ENCODE measurements at places on chromosomes 4 and X.

DNA sequence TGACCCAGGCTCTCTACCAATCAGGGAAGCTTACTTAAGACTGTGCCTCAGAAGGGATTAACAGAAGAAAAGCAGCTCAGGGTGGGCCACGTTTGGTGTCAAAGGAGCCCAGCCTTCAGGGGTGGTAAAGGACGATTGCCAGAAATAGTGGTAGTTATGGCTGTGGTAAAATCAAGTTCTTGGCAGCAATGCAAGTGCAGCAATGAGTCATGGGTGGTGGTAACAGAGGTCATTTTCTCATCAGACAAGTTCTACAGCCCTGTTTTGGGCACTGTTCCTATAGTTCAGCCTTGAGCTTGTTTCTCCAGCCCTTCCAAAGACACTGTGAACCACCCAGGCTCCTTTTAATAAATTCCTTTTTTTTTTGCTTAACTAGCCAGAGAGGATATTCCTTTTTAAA, 120.3 kb downstream of the EFHC2 start:
- DNase-seq: peak; percentile 51

DNA sequence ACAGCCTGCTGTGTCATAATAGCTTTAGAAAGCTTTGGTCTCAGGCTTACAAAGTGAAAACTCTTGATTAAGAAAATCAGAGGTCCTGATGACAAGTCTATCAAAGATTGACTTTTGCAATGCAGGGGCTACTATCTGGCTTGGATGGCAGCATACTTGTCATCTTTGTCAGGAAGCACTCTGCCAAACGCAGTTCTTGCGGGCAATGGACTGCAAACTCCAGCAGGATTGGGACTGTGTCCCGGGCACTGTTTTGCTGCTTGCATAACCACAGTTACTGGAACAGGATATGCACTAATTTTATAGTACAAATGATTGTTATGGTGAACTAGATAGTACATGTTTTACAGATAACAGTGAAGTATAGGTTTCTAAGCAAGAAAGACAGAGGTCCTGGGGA, 185.6 kb downstream of the IQCM start:
- no peak for DNase-seq

DNA sequence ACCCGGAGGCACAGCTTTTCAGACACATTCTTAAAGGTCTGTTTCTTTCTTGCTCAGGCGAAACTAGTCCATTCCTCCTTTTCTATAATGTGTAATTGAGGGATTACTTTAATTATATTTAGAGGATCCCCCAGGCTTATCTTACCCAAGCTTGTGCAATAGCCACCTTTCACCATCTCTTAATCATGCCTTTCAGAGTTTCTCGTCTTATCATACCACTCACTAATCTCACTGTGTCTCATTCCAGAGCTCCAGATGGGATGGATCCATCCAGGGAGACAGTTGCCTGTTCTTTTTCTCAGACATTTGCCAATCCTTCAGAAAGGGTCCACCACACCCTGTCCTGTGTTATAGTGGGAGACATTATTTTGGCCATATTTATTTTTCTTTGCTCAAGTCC, 12.5 kb downstream of the SPARCL1 start:
- DNase-seq: no peak

DNA sequence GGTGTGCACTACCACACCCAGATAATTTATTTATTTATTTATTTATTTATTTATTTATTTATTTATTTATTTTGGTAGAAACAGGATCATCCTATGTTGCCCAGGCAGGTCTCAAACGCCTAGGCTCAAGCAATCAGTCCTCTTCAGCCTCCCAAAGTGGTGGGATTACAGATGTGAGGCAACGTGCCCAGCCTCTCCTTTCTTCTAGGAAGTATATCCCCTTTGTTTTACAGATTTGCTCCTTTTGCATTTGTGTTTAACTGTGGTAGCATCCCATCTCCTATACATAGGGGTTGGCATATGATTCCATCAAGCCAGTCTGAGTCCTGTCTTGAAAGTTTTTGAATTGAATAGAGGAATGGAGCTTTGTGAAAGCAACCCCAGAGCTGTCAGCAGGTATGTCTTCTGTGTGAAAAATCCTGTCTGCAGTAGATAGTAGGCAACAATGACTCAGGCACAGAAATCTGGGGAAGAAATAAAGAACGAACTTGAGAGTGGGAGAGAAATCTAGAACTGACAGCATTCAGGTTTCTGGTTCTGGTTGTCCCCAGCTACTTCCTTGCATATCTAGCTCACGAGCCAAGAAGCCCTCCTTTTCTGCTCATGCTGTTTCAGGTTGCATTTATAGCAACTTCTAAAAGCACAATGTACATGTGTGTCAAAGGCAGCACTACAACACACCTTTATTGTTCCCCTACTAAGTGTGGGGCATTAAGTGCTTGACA, 113.7 kb upstream of the LSM6 start:
- DNase-seq: no peak

DNA sequence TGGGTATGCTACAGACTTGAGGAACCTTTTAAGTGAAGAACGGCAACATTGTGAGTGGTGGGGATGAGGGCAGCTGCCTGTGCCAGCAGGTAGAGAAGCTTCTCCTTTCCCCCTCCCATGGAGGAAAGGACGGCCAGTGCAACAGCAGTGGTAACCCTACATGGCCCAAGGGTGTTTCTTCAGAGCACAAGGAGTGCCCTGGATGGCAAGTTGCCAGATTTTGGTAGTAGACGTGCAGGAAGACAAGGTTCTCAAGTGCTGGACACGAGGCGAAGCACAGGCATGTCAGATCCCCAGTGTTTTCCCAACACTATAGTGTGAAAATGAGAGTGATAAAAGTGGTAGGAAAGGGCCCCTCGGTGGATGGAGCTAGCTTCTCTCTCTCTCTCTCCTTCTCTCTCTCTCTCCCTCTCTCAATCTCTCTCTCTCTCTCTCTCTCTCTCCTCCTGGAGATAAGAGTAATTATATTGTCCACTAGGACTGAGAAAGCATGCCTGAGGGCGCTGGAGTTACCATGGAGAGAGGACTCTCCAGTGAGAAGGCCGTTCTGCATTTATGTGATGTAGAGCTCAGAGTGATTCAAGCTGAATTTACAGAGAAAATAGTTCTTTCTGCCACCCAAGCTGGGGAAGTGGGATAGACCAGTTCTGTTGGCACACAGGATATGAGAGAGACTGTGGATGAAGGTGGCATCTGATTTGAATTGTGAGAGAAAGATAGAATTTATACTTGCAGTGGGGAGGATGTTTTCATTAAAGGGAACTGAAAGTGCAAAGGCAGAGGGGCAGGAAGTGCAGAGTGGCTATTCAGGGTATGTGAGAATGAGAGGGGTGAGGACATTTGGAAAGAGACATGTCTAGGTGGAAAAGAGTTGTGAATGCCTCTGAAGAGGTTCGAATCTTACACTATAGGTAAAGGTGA, 25.7 kb upstream of the TRPC3 start:
- DNase-seq: no peak

DNA sequence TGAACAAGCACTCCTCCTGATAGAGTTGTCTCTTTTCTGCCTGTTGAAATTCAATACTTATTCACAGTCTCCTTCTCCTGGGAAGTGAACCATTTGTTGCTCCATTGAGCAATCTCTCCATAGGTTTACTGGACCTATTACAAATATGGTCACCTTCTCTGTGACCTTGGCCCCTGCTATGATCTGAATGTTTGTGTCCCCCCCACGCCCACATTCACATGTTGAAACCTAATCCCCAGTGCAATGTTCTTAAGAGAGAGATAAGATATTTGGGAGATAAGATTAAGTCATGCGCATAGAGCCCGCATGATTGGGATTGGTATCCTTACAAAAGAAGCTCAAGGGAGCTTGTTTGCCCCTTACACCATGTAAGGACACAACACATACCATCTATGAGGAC, 54.1 kb upstream of the GABRE start:
- no peak for DNase-seq

DNA sequence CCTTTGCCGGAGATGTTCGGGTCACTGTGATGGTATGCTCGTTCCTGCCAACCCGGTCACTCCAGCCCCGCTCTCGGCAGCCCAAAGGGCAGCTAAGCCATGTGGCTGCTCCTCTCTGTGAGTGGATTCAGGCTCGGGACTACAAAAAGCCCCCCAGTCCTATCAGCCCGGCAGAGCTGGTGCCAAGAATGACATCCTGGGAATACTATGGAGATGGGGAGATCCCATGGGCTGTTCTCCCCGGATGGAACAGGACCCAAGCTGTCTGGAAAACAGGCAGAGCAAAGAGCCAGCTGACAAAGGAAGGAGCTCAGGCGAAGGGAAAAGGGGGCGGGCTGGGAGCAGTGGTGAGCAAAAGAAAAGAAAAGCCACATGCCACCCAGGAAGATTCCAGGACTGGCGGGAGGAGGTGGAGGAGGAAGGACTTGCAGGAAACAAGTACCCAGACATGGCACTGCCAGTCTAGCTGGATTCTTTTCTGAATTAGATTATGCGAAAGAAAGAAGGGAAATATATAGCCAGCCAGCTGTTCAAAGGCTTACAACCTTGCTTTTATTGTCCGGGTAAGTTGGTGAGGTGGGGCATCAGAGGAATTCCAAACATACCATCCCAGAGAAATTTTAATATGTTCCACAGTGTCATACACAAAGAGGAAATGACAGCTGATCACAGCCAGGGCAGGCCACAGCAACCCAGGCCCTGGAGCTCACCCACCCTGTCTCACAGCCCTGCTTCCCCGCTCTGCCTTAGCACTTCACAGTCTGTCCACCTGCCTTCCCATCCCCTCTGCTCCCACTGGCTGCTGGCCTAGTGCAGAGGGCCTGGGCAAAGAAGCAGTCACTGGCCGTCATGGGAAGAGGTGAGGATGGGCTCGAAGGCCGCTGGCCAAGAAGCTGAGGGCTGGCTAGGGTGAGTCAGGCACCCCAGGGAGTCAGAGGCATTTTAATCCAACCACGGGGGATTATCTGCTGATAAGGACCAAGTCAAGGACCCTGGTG, 3.4 kb downstream of the NDP start:
- no peak for DNase-seq

DNA sequence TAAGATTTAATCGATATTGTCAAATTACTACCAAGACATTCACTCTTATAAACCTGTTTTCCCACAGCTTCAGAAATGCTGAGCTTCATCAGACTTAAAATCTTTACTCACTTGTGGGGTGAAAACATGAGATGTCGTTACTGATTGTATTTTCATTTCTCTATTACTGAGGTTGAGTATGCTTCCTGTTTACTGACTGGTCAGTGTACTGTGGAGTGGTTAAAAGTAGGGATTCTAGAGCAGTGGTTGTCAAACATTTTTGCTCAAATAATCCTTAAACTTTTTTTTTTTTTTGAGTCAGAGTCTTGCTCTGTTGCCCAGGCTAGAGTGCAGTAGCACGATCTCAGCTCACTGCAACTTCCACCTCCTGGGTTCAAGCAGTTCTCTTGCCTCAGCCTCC, 50.3 kb downstream of the NSUN7 start:
- DNase-seq: no peak

- no peak for DNase-seq
Measured at GRCh38 chrX:45143455-45143854, 57.2 kb downstream of the DIPK2B start.

GRCh38 chr4:179664430-179665027, 2222.3 kb upstream of the AGA start:
- DNase-seq: no peak

GRCh38 chr4:129429581-129430320, 333.8 kb downstream of the C4orf33 start:
- DNase-seq: no peak

- DNase-seq: no peak
Measured at GRCh38 chr4:20313237-20314030, 61.7 kb downstream of the SLIT2 start.

GRCh38 chrX:139194571-139195280, 335.8 kb upstream of the F9 start:
- DNase-seq: peak; percentile 49

GRCh38 chr4:137998666-137999429, 243.3 kb downstream of the SLC7A11 start:
- DNase-seq: no peak

DNA sequence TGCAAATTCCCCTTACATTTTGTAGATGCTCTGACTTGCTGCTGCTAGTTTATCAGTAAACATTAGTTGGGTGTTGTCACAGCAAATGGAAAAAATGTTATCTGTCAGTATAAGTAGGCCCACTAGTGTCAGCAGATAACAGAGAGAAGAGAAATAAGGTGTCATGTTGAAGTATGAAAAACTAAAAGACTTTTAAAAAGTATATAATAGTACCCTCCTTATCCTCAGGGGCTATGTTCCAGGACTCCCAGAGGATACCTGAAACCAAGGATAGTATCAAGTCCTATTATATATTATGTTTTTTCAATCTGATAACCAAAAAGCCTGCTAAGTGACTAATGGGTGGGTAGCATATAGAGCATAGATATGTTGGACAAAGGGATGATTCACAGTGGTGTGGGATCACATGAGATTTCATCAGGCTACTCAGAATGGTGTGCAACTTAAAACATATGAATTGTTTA, 11.6 kb upstream of the BMP2K start:
- no peak for DNase-seq

GRCh38 chr4:168852387-168852786, 157.7 kb downstream of the CBR4 start:
- DNase-seq: no peak

DNA sequence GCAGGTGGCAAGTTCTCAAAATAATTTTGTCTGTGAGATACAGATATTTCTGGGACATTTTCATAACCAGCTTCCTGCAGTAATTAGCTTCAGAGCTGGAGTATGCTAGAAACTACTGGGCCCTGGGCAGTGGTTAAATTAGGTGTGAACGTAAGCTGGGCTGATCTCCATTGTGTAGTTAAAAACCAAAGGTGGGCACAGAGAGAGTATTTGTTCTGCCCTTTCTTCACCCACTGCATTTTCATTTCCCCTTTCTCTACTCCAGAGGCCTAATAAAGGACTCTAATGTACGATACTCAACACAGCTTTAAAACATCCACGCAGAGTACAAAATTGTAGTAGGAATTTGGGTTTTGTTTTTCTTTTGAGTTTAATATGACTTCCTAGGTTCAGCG, 252.7 kb downstream of the SPRY1 start:
- no peak for DNase-seq

DNA sequence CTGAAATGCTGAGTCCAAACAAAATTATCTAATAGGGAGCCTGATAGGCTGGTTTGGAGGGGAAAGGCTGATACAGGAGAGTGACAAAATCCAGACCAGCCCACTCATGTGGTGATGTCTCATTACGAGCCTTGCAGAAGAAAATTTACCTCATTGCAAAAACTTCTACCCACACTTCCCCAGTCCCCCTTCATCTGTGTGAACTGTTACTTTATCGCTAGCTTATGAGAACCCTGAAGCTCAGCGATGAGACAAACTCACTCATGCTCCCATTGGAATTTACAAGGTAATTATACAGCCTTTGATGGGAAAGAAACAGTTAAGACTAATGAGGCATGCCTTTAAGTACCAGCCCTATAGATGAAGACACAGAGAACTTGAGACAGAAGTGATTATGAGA, 76.1 kb downstream of the ARHGAP6 start:
- DNase-seq: no peak
